Lower leg skin (tissue), 4 donors: ENCODE measurements at places on chromosomes 16 and 17. TPM values are rescaled to one million over a fixed set of nuclear protein-coding genes. Genes with fewer than 3 reads are reported as not detected.
A peak's percentile ranks its signal among the peaks of the same experiment; 100 is the strongest.

DNA sequence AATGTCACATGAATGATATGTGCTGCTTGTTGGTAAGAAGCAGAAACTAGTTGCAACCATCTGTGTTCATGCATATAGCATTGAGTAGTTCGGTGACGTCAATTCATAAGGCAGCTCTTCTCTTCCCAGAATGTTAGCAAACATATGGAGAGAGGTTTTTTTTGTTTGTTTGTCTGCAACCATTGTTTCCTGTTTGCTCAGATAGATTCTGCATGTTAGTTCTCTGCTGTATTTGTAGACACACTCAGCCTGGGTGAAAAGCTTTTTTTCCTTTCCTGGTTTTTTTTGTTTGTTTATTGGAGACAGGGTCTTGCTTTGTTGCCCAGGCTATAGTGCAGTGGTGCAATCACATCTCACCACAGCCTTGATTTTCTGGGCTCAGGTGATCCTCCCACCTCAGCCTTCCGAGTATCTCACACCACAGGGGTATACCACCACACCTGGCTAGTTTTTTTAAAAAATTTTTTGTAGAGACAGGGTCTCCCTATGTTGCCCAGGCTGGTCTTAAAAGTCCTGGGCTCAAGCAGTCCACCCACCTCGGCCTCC, 16.7 kb downstream of the WSB1 start:
- DNase-seq: no peak

SLFN14 gene
- total RNA-seq: not detected

ARL6IP1 gene
- 186 TPM for total RNA-seq

GRCh38 chr17:34578016-34578415, 1.4 kb upstream of the TMEM132E start:
- DNase-seq: no peak

DNA sequence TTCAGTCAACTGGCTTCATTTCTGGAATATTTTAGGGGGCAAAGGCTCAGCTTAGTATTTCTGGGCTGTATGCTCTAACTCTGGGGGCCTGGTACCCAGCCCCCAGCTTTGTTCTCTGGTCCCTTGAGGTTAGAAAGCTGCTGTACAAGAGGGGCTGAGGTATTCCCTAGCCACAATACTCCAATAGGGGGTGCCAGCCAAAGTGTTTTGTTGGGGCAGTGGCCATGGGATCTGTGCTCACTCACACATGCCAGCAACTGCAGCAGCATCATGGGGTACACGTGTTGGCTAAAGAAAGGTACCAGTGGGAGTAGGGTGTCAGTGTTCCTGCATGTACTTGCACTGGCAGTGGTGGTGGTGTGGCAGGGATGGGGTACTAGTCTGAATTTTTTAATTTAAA, 257.3 kb downstream of the CA10 start:
- DNase-seq: no peak

DNA sequence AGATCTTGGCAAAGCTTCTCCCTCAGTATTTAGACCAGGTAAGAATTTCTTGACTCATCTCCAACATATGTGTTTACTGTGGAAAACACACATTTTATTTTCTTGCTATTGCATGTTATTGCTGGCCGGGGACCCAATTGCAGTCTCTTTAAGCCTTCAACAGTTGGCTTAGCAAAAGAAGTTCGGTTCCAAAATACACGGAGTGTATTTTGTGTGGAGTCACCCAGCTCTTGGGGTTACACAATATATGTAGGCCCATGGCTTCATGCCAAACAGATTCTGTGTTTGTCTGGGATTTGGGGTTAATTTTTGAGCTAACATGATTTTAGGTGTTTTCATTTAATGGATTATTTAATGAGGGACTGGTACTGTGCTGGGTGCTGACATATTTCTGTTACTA, 4.0 kb downstream of the ALDH3A2 start:
- DNase-seq: no peak

DNA sequence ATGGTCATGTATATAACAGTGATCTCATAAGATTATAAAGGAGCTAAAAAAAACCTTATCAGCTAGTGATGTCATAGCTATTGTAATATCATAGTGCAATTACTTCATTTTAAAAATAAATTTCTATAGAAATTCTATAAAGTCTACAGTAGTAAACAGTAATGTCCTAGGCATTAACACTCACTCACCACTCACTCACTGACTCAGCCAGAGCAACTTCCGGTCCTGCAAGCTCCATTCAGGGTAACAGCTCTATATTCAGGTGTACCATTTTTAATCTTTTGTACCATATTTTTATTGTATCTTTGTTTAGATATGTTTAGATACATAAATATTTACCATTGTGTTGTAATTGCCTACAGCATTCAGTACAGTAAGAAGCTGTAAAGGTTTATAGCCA, 524.4 kb upstream of the CDH5 start:
- DNase-seq: no peak

DNA sequence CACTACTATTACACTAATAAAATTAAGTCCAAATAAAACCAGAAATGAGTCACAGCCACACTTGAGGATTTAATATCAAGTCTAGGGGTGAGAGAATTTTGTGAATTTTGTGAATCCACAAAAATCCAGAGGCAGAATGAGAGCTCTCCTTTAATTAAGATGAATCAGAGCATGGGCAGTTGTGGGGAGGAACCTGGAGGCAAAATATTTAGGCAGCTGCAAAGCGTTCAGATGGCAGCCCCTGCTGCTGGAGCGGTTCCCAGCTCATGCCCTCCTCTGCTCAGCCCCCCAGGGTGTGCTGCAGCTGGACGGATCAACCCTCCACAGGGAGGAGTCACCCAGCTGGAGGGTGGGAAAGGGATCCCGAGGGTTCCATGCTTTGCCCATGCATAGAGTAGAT, 43.4 kb upstream of the IRX6 start:
- DNase-seq: peak; percentile 34

GRCh38 chr16:814974-815373, 14.4 kb upstream of the GNG13 start:
- DNase-seq: no peak

FBXW10 gene
- total RNA-seq: not detected

TOX3 gene
- 1.5 TPM for total RNA-seq

DNA sequence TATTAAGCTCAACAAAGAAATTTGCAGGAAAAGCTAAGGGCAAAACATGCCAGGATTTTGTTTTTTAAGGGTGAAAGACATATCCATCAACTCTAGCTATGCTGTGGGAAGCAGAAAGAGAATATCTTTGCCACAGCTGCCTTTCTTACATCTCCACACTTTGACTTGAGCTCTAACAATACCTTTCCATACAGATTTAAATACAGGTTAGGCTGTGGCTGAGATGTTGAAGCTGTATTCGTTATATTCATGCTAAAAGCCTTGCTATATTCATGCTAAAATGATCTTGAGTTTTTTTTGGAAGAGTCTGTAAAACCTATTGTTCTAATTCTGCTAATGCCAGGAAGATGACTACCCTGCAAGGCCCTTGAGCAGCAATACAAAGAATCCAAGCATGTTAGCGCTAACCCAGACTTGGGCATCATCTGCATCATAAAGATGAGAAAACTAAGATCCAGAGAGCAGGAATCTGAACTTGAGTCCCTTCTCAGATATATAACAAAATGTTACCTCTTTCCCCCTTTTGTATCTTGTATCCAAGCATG, 204.8 kb upstream of the C17orf78 start:
- no peak for DNase-seq

CCL1 gene
- total RNA-seq: not detected

HS3ST4 gene
- not detected for total RNA-seq

DNA sequence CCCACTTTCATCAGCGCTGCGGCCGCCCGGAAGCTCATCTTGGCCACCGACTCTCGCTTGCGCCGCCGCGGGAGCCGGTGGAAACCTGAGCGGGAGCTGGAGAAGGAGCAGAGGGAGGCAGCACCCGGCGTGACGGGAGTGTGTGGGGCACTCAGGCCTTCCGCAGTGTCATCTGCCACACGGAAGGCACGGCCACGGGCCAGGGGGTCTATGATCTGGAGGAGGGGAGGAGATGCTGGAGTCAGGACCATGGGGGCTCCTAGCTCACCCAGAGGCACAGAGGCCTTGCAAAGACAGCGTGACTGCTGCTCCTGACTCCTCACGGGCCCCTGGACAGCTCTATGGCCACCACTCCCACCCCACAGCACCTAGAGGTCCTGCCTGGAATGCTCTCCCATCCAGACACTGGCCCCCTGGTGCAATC, 9.4 kb downstream of the SNRNP25 start:
- no peak for DNase-seq

TVP23A gene
- not detected for total RNA-seq

GRCh38 chr17:73493956-73494926, 150.0 kb downstream of the SDK2 start:
- no peak for DNase-seq

GRCh38 chr17:32479074-32479617, 7.6 kb upstream of the CDK5R1 start:
- no peak for DNase-seq

TP53TG3 gene
- total RNA-seq: not detected

SP6 gene
- total RNA-seq: 29.9 TPM
